ENCODE measurements at places on chromosomes 7 and 10.

GRCh38 chr10:108616559-108617285 is 1306.6 kb downstream of the XPNPEP1 start:
- DNase-seq: no peak

DNA sequence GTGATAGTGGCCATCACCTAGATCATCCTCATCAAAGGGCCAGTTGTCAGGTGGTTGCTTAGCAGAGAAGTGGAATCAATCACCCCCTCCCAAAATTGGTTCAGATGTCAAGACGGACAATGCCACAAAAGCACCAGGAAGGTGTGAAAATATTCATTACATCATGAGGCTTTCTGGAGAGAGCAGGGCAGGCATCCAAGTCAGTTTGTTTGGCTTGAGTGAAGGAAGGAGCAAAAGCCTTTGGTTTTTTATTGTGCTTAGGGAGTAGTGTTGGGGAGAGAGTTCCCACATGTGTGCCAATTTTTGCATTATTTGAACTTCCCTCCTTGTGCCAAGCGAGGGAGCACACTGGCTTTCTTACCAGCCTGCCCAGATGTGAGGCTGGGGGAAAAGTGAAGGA is 1082.9 kb downstream of the LRMDA start:
- DNase-seq: no peak

DNA sequence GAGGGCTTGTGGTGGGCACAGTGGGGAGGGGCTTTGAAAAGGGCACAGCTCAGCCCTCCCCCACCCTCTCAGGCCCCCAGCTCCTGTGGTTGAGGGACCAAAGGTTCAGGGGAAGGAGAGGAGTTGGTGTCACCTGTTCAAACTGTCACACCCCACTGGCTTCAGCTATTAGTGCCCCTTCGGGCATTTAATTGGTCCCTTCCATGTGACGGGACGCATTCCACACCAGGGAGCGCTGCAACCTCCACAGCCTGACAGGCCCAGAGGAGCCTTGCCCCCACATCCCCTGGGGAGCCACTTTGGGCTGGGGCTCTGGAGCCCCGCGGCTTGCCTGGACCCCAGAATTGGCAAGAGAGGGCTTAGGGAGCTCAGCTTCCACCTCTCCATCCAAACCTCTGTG is 75.7 kb downstream of the C10orf105 start:
- DNase-seq: no peak

- DNase-seq: no peak
Measured at GRCh38 chr7:111045449-111045848, 45.5 kb upstream of the LRRN3 start.

DNA sequence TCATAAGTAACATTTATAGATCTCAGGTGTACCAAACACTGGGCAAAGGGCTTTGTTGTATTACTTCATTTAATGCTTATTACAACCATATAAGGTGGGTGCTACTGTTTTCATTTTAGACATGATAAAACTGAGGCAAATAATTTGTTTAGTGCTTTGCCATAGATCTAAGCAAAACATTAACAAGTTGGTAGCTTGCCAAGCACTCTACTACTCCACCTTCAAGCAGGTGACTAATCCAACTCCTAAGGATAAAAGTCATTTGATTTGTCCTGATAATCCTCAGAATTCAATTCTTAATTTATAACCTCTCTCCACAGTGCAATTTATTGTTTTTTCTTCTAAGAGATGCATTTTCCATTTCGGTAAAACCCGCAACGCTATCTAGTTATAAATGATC is 646.4 kb downstream of the GRM8 start:
- DNase-seq: no peak

Measured in stimulated activated CD8-positive, alpha-beta memory T cell treated with anti-CD3 and anti-CD28 coated beads, Interleukin-7, amount 100 ng/mL, for 4 hours (primary cell).